Mucosa of gallbladder (tissue), 1 donor: ENCODE measurements at places on chromosomes 12 and 14.

DNA sequence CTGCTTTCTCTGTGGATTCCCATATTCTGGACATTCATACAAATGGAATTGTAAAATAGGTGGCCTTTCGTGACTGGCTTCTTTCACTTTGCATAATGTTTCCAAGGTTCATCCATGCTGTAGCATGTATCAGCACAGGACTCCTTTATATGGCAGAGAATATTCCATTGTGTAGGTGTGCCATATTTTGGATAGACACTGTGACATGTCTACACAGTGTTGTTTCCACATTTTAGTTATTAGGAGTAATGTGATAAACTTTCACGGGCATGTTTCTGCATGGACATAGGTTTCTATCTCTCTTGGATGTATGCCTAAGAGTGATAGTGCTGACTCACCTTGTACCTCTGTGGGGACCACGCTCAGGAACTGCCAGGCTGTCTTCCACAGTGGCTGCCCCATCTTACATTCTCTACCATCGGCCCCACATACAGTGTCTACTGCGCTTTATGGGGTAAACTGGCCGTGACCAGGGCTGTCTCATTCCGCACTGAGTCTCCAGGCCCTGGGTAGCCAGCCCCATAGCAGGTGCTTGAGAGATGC lies 7.1 kb upstream of the KRT84 start:
- DNase-seq, result no peak

DNA sequence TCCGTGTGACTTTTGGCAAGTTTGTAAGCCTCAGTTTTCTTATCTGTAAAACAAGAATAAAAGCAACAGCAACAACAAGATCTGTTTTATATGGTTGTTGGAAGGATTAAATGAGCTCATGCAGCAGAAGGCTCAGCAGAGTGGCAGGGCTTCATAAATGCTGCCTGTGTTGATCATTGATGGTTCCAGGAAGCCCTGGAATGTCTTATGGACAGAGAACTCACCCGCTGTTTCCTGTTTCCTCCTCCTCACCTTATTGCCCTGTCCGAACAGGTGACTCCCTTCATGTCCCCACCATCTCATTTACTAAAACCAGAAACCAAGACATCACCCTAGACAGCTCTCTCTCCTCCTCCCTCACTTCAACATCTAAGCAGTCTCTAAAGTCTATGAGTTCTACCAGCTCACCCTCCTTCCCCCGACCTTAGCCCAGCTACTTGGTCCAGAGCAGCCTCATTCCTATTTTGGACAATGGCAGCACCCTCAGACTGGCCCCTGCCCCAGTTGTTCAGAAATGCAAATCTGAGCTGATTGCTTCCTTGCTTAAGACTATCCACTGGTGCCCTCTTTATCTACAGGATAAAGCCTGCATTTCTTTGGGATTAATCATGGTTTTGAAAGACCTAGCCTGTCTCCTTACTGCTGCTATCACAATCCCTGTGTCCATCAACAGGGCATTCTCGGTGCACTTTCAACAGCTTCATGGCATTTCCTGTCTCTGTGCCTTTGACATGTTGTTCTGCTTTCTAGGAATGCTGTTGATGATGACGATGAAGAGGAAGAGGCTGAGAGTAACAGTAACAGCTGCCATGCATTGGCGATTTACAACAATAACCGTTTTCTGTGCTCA lies 21.4 kb upstream of the GSG1 start:
- DNase-seq, result no peak

GRCh38 chr14:99603471-99604277 lies at the start of gene CCDC85C:
CCDC85C (minus strand) TSS chr14:99604207; CDS start chr14:99603959, 248 bp downstream.
- DNase-seq, result peak; percentile 24

DNA sequence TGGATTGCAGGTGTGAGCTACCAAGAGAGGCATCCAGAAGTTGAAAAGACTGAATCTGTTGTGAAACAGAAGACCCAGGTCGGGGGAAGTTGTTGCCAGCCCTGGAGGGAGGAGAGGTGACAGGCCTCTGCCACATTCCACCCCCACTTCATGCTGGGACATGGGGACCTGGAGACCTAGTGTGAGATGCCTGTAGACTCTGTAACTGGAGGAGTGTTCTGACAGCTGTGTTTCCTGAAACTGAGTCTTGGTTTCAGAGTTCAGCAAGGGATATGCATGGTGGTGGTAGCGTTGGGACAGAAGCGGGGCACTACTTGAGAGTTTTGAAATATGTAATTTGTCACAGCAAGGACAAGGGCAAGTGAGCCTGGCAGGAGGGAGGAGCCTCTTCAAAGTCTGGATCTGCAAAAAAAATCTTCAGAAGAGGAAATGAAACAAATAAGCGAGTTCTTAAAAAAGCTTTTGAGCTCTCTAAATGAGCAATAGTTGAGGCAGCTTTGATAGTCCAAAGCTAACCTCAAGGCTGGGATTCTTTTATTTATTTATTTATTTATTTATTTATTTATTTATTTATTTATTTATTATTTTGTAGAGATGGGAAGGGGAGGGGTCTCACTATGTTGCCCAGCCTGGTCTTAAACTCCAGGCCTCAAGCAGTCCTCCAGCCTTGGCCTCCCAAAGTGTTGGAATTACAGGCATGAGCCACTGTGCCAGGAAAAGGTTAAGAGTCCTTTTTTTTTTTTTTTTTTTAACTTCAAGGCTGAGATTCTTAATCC lies 58.9 kb upstream of the EEA1 start:
- DNase-seq, result no peak

- DNase-seq, result no peak
These were observed 66.3 kb downstream of the ZNF664 start for GRCh38 chr12:124039276-124039675.
